GM23338 (cell line): ENCODE measurements at places on chromosomes 2 and 18. TPM values are rescaled to one million over a fixed set of nuclear protein-coding genes. Genes with fewer than 3 reads are reported as not detected.

Gene SERPINB5
- total RNA-seq: not detected in 2 replicates

Gene TSHZ1
- 0.38 and 1.2 TPM in 2 replicates for total RNA-seq

GRCh38 chr2:55048508-55049042 is 1.7 kb downstream of the RTN4 start:
- H3K4me3 ChIP-seq: peak overlapping the region; percentile 90
- H3K27ac ChIP-seq: peak overlapping the region; percentile 98
- H3K27me3 ChIP-seq: no peaks in the 10 kb centered on the region
- DNase-seq: peak; percentile 52

DNA sequence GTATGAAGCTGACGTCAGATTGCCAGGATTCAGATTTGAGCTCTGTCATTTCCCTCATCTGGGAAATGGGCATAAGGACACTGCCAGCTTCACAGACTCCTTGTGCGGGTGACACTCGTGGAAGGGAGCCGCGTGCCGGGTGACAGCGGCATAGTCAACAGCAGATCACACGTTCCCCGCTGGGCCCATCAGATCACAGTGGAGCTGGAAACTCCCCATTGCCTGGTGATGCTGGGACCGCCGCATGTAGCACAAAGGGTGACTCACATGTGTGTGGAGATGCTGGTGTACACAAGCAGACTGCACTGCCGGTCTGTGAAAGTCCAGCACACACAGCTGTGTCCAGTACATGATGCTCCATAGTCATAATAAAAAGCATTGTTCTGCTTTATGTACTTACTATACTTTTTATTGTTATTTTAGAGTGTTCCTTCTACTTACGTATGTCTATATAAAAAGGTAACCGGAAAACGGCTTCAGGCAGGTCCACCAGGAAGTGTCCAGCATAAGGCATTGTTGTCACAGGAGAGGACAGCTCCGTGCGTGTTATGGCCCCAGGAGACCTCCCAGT is 31.8 kb downstream of the SALL3 start:
- no peaks in the 10 kb centered on the region for H3K4me1 ChIP-seq
- DNase-seq: no peak
- H3K27ac ChIP-seq: no peak overlapping the region
- no peaks in the 10 kb centered on the region for H3K27me3 ChIP-seq
- no peaks in the 10 kb centered on the region for H3K36me3 ChIP-seq

Gene GALNT3
- total RNA-seq: 17.1 and 38.1 TPM in 2 replicates

DNA sequence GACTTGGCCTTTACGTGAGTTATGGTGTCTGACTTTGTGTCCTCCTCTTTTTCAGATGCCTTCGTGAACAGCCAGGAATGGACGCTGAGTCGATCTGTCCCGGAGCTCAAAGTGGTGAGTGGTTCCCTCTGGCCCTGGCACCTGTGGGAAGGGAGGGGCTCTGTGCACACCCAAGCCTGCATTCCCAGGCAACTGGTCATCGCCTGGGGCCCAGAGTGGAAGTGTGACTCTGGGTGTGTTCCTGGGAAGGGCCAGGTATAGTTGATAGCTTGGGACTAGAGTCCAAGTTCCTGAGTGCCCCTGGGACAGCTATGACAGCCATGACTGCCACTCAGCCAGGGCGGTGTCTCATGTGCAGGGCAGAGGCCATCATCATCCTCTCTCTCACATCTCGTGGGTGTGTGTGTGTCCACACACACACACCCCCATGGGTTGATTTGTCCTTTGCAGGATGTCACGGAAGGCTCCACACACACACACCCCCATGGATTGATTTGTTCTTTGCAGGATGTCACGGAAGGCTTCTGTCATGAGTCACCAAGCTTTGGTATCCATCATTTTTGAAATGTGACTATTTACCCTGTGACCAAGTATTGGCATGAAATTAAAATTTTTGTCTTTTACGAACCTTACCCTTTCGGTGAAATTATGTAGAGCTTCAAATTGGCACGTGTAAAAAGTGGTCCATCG is 215.4 kb downstream of the AGAP1 start:
- H3K27me3 ChIP-seq: no peaks in the 10 kb centered on the region
- H3K36me3 ChIP-seq: no peaks in the 10 kb centered on the region; the same call in 1 of the 2 replicates
- H3K4me3 ChIP-seq: no peak overlapping the region
- no peak overlapping the region for H3K27ac ChIP-seq
- no peak for DNase-seq
- H3K4me1 ChIP-seq: no peaks in the 10 kb centered on the region
